Omental fat pad (tissue), 4 donors: ENCODE measurements at places on chromosomes 5 and 9. TPM values are rescaled to one million over a fixed set of nuclear protein-coding genes. Genes with fewer than 3 reads are reported as not detected.

The AGXT2 gene
- total RNA-seq: not detected

The RNF44 gene
- 7.4 TPM for total RNA-seq

The HTR1A gene
- total RNA-seq: not detected

The SLU7 gene
- total RNA-seq: 76.7 TPM

The NEURL1B gene
- total RNA-seq: 86.5 TPM

The ENTPD2 gene
- total RNA-seq: not detected

The ROPN1L gene
- total RNA-seq: not detected

The ORM1 gene
- total RNA-seq: 5.4 TPM

The PCA3 gene
- 0.84 TPM for total RNA-seq

The TAF1L gene
- not detected for total RNA-seq

GRCh38 chr5:84791138-84791537 lies 406.5 kb upstream of the EDIL3 start:
- DNase-seq: no peak

GRCh38 chr9:27371382-27371781 lies 74.4 kb upstream of the EQTN start:
- no peak for DNase-seq

DNA sequence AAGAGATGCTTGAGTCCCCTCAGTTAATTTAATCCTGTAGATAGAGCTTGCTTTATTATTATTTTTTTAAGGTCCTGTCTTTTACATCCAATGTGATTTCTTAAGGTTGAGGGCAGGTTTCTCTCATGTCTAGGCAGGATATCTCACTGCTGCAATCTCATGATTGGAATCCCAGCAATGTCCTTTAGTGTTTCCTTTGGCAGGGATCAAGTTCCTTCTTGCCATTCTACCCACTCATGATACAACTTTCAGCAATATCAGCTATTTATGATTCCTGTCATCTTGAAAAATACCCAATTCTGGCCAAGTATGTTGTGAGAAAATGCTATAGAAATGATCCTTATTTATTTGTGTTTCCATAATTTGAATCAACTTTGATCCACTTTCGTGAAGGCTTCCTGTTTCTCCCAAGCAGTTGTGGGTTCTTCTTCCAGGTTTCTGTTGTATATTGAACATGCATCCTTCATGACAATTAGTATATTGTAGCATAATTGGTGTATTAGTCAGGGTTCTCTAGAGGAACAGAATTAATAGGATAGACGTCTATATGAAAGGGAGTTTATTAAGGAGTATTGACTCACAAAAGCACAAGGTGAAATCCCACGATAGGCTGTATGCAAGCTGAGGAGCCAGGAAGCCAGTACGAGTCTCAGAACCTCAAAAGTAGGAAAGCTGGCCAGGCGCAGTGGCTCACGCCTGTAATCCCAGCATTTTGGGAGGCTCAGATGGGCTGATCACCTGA lies 18.4 kb upstream of the VPS13A start:
- no peak for DNase-seq

DNA sequence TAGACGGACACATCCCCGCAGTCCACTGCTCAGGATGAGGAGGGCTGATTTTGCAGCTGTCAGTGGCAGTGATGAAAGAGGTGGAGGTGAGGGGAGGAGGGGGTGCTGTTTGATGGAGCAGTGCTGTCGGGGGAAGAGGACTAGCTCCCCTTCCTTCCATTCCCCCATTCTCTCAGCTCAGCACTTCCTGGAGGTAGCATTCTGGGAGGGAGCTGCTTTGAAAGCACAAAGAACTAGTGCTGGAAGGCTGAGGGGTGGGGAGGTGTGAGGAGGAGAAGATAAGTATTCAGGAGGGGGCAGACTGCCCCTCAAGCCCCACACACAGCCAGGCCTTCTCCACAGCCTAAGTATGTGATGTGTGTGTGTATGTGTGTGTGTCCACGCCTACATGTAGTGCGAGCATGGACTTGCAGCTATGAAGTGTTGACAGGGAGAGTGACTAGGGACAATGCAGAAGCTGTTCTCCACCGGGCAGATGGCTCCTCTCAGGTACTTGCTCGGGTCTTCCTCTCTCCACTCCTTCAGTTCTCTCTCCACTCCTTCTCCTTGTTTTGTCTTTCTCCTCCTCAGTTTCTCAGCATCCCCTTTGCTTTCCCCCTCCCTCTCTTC lies 65.5 kb upstream of the HSPA9 start:
- DNase-seq: no peak

GRCh38 chr5:69030358-69031062 lies 63.3 kb upstream of the SLC30A5 start:
- no peak for DNase-seq

DNA sequence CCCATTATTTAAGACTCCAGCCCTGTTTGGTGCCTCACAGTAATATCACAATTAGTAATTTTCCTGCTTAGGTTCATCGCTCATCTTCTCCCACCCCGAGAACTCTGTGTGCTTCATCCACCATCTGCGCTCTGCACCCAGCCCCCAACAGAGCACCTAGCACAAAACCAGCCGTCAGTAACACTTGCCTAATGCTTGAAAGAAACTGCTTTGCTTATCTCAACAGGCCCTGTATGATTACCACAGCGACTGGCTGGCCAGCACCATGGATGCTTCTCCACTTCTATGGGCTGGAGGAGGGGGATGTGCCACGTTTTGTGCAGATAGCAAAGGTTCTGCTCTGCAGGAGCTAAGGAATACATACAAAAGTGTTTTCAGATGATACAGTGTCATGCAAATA lies 166.8 kb downstream of the SPOCK1 start:
- no peak for DNase-seq

- DNase-seq: no peak
Measured at GRCh38 chr5:127229185-127229889, 61.3 kb upstream of the MEGF10 start.

DNA sequence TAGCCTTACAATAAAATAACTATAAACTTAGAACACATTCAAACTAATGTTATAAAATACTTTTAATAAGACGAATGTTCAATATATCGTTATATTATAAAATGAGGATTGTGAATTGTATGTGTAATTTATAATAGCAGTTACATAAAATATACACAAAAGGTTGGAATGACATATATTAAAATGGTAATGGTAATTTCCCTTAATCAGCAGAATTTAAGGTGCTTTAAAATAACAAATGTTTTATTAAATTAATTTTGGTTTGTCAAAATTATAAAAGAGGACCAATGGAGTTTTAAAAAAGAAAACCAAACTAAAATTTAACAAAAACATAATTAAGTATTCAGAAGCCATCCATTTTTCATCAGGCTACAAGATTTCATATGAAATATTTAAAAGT lies 164.3 kb upstream of the PRDM9 start:
- no peak for DNase-seq

DNA sequence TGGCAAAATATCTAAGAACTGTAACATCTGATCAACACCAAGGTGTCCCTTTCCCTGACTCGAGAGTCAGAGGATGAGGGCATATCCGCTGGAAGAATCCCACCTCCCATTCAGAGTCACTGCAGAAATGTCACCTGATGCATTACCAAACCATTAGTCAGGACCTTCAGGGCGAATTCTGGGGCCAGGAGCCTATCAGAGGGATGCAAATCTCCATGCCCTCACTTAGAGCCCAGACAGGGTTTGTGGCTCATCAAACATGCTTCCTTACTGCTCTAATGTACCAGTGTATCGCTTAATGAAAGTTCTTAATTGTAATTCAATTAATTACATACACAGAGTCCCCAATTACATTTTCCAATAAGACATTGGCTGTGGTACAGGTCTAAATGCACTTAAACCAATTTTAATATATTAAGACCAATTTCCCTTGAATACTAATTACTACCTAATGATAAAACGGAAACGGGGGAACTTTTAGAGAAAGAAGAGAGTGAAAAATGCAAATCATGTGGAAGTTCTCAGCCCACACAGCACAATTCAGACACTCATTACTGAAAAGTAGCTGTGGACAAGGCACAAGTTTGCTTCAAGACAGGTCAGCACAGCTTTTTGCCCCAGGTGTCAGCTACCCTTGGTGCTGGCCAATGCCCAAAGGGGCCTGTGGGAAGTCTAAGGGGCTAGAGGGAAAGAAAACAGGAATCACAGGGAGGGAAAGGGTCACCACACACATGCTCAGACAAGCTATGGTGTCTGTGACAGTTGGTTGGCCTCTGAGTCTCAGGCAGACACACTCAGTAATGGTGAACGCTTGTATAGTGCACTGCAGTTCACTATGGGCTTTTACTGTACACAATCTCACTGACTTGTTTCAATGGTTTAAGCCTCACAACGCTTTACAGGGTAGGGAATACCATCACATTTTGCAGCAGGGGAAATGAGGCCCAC lies 211.6 kb downstream of the MAPKAP1 start:
- no peak for DNase-seq

- no peak for DNase-seq
Measured at GRCh38 chr5:81948349-81948748, 23.5 kb upstream of the ATG10 start.

- DNase-seq: no peak
Measured at GRCh38 chr5:32539981-32540845, 45.1 kb upstream of the SUB1 start.

DNA sequence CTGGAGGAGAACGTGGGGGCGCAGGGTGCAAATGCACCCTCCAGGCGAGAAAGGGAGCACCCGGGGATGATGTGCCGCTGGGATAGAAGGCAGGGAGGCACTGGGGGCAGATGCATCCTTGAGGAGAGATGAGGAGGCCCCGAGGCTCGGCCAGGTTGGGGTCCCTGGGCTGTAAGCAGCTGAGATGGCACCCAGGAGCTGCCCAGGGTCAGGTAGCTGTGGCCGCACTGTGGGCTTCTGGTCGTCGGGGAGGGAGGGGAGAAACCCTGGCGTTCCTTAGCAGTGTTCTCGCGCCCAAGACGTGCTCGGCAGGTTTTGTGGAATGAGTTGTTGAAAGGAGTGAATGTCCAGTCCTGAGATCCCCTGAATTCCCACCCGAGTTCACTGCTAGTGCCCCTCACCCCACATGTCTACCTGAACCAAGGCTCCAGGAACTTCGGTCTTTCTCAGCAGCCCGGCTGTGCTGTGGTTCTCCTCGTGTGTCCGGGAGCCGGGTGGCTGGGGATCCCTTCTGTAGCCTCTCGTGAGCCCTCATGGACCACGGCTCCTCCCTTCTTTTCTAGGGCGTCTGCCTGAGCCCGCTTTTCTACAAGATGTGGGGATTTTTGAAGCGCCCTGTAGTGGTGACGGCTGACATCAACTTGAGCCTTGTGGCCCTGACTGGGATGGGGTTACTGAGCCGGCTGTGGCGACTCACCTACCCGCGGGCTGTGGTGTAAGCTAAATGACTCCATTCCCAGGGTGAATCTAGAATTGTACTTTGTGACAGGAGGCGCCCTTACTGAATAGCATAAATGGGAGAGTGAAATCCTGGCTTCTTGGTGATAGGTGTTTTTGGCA lies 1.1 kb downstream of the POMT1 start:
- no peak for DNase-seq

GRCh38 chr5:66207800-66208561 lies 63.9 kb downstream of the SREK1 start:
- DNase-seq: no peak

DNA sequence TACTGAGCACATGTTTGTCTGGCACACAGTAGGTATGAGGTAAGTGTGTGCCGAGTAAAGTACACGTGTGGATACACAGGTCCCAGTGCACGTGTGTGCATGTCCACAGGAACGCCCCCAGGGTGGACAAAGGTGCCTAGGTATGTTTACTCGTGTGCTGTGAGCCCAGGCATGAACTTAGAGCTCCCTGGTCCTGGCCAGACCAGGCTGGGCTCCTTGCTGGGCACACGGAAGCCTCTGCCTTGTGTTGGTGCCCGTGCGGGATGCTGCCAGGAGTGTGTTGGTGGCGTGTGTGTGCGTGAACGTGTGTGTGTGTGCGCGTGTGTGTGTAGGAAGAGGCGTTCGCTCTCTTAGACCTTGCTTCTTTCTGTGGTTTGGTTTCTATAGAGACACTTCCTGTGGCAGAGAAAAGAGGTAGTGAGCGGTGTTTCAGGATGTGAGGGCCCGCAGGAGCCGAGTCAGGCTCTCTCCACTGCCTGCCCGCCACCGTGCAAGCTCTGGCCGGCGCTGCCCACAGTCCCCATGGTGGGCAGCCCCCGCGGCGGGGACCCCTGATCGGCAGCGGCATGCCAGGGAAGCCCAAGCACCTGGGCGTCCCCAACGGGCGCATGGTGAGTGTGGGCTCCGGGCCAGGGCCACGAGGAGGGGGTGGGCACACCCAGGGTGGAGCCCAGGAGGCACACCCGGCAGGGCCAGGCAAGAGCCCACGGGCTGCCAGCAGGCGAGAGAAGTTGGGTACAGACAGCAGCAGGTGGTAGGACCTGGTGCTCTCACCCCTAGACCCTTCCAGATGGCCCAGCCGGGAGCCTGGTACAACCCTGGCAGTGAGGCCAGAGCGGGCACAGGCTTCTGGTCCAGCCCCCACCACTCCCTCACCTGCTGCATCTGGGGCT lies at the start of gene RGS14:
Gene RGS14, plus strand, starts transcription at position 466 of the 893 bp plus-strand sequence. Its CDS starts 101 bp downstream, at position 567.
- DNase-seq: no peak

DNA sequence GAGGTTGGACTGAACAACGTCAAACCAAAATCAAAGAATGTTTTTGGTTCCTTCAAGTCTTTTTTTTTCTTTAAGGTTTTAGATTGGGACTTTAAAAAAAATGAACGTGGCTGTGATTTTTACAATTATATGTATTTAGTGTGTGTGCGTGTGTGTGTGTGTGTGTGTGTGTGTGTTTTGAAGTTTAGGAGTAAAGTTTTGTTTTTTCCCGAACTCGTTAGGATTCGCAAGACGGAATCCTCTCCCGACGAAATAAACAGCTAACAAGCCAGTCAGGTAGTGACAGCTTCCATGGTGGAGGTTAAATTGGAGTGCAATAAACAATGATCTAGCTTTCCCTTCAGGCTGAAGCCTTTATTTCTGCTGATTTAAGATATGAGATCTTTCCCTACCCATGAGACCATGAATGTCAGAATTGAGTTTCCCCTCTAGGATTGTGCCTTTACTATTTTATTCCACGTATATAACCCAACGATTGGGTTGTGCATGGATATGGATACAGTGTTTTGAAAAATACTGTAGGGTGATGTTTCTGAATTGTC lies 1.2 kb downstream of the KIAA1958 start:
- no peak for DNase-seq

DNA sequence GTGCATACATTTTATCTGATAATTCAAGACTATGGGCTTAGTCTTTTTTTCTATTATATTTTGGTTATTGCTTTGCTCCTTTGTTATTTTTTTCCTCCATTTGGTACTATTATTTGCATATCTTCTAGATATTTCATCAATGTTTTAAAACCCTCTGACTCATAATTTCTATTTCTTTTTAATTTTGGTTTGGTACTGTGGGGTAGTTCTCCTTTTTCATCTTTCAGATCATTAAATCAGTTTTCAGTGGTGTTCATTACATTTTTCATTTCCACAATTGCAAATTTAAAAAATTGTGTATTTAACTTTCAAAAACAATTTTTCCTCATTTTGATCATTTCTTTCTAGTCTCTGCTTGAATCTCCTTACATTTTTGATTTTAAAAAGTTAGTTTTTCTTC lies 7.5 kb upstream of the FRMPD1 start:
- no peak for DNase-seq

DNA sequence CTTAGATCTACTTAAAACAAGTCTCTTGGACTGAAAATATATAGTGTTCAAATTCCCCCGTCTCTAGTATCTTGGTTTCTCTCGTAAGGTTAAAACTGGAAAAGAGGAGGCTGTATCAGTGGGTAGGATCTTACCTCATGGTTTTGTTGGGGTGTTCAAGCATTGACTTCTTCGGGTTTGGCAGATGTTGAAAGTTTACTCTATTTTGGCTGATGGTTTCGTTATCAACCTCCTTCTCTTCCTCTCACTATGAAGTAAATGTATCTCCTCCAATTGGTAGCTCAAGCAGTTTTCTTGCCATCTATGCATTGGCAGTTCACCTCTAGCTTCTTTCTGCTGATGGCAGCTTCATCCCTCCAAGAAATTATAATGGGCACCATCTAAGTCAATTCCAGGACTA lies 506.5 kb upstream of the GRIN3A start:
- no peak for DNase-seq

- no peak for DNase-seq
Measured at GRCh38 chr9:77848897-77849296, 182.7 kb downstream of the GNAQ start.
